ENCODE measurements at places on chromosomes 5 and 9. TPM values are rescaled to one million over a fixed set of nuclear protein-coding genes. Genes with fewer than 3 reads are reported as not detected.

- no peak for DNase-seq
Measured at GRCh38 chr9:38380872-38381534, 11.5 kb upstream of the ALDH1B1 start.

- DNase-seq, result no peak
Measured at GRCh38 chr5:54669845-54670244, 152.3 kb downstream of the SNX18 start.

DNA sequence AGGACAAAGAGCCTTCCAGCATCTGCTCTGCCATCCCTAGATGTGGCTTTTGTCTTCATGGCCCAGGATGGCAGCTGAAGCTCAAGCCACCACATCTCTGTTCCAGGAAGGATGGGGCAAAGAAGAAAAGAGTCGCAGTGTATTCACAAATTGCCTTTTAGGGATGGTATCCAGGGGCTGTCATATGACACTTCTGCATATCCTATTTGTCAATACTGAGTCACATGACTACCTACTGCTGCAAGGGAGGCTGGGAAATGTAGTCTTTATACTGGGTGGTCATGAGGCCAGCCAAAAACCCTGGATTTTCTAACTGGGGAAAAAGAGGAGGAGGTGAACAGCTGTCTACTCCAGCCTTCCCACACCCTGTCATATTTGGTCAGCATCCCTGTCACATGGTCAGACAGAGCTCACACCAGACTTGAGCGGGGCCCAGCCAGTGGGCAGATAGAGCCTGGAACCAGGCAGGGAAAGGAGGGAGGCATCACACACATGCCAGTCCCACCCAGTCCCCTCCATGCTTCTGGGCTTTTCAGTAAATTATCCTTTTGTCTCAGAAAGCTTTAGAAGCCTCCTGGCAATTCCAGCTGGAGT, 52.0 kb downstream of the OLFM1 start:
- no peak for DNase-seq

DNA sequence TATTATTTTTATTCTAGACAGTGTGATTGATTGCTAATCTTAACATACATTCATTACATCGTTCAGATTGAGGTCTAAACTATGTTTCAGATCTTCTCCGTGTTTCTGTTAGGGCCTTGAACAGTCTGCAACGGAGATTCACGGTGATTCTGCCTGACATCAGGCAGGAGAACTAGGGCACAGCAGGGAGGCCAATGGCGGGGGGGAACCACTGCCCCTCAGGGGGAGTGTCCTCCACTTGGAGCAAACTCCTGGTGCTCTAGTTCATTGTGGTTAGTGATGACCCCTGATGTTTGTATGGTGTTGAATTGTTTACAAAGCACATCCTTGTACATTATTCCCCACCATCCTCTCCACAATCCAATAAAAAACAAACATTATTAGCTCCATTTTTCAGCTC, 173.5 kb downstream of the ZNF608 start:
- no peak for DNase-seq

GRCh38 chr9:110093871-110094270, 114.1 kb downstream of the C9orf152 start:
- DNase-seq, result no peak

AUH gene
- total RNA-seq, result 30.1 TPM
